Stimulated activated CD4-positive, alpha-beta T cell treated with anti-CD3 and anti-CD28 coated beads, Interleukin-1b, Interleukin-23, amount 100 ng/mL, for 4 hours (primary cell): ENCODE measurements at places on chromosomes 3 and 15.

DNA sequence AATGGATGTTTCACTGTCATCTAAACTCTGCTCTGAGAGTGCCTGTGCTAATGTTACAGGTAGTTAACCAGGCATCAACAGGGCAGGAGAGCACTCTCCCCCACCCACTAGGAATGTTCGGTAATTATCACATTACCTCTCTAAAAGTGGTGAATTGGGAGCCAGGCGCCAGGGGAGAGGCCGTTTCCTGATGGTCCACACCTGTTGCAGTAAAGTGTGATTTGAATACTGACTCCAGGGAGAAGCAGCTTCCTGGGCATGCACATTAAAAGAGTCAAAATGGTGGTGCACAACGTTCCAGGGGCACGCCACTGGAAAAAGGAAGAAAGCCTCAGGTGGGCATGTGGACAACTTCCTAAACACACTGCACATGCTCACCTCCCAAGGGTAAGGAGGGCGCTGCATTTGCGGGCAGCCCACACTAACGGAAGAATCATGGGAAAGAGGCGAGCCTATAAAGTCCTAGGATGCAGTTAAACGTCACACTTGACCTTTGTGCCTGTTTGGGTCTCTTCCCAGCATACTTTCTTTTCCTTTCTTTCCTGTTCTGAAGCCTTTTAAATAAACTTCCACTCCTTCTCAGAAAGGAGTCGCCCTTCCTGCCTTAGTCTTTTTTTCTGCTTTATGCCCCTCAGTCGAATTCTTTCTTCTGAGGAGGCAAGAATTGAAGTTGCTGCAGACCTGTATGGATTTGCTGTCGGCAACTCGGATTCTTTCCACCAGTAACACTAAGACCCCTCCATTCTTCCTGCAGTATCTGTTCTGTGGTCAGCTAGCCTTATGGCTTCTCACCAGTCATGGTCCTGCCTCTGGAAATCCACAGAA, 28.9 kb upstream of the GPD1L start:
- no peak for DNase-seq

- no peak for DNase-seq
Observed at GRCh38 chr15:29612701-29613100, 209.6 kb downstream of the TJP1 start.

DNA sequence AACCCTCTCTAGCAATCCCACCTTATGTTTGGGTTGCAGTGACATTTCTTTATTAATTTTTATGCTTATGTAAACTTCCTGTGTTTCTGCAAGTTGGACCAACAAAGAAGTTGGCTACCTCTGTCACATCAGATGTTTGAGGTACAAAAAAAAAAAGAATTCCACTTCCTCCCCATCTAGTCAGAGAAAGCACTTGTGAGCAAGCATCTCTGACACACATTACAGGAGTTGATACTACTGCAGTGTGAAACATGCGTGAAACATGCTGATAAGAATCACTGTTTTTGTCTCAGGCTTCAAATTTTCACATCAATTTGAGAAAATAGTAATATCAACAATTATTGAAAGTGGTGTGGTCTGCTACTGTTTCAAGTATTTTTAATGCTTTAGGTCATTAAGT, 1.3 kb downstream of the SCAANT1 start:
- DNase-seq: no peak

GRCh38 chr3:66989860-66990696, 8.0 kb upstream of the KBTBD8 start:
- DNase-seq: no peak

GRCh38 chr3:111594205-111594604, 941 bp downstream of the ZBED2 start:
- no peak for DNase-seq

GRCh38 chr15:28129231-28129848, 30.2 kb upstream of the OCA2 start:
- DNase-seq: no peak

- DNase-seq: no peak
Observed at GRCh38 chr15:62453375-62453774, 288.3 kb upstream of the C2CD4B start.

DNA sequence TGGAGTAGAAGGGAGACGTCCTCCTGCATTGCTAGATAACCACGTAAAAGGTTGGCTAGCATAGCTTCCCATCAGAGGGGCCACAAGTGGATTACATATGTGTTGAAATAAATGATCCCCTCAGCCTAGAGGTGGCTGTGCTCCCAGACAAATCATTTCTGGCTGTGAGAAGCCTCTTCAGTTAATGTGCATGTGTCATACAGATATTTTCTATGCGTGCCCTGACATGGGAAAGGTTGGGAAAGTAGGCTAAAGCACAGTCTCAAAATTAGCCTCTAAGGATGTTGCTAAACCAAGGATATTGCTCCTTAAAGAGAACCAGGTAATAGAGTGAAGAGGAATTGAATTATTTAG, 17.8 kb downstream of the USP3 start:
- DNase-seq: no peak

DNA sequence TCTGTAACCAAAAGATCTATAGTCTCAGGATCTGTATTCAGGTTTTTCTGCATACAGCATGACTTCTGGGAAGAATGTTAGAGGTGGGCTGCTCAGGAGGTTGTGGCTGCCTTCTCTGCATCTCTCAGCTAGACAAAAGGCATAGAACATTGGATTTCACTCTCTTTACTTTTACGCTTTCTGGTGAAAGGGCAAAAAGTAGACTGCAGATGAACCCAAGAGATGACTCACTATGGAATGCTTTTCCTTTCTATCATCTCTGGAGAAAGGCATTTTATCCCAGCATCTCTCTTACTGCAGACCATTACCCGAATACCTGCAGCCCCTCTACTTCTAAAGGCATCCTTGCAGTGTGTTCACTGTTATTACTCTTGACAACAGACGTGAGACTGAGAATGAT, 222.2 kb downstream of the WNT5A start:
- no peak for DNase-seq
